ENCODE measurements at places on chromosomes 11 and 22.

DNA sequence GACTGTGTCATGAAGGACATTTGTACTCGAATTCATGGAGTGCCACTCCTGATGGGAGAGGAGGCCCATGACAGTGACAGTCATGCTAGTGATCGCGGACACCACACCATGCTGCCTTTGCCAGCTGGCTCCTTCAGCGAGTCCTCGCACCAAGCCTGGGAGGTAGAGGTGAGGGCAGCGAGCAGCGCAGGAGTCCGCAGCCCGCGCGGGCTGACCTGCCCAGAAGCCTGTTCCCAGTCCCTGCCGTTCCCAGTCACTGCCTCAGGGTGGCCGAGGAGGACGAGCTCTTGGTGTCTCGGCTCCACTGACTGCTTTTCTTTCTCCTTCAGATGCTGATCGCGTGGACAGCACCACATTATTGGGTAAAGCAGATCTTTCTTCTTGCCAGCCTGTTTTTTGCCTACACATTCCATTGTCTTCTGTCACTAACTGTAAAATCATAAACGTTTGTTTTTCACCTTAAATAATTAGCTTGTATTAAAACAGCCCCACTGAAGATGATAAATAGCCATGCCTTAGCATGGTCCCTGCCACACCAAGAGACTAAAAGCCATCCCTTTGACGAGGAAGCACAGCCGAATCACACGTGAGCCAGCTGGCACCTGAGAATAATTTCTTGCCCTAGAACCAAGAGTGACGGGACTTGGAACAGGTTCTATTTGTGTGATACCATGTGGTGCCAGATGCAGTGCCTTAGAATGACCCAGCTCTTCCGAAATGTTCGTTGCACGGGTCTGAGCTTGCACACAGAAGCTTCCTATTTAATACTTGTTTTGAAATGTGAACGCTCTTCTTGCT lies 25.5 kb downstream of the FAM118A start:
- no peak for DNase-seq

DNA sequence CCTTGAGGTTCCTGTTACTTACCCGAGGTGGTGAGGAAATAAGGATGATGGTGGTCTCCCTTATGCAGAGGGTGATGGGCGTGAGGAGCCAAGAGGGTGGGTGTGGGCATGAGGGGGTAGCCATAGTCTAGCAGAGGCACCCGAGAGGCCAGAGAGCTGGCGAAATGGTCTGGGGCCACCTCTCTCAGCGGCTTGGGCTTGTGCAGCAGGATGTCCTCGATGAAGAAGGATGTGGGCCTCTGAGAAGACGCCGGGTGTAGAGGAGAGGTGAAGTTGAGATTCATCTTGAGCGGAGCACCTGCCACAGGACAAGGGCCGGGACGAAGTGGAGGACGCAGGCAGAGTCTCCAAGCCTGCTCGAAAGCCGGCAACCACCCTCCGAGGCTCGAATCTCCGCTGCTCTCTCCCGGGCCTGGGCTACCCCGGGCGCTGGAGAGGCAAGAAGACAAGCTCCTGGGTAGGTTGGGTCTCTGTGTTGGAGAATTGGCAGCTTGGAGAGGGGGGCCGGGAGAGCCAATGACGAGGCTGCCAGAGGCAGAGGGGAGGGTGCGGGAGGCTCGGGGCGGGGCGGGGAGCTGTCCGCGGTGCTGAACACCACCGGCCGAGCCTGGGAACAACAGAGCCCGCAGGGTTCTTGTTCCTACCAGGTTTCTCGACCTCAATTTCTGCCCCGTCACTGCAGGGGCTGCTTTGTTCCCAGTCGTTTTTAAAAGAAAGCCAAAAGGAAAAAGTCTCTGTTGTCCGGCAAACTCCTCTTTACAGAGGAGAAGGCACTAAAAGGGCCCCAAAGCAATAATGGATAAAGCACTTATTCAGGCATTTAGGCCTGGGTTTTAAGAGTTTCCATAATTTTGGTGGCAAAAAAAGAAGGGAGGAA lies at the start of gene BSX:
Gene BSX, minus strand, starts transcription at position 447 of the 877 bp plus-strand sequence. Its CDS starts 163 bp downstream, at position 284.
- DNase-seq, result no peak

DNA sequence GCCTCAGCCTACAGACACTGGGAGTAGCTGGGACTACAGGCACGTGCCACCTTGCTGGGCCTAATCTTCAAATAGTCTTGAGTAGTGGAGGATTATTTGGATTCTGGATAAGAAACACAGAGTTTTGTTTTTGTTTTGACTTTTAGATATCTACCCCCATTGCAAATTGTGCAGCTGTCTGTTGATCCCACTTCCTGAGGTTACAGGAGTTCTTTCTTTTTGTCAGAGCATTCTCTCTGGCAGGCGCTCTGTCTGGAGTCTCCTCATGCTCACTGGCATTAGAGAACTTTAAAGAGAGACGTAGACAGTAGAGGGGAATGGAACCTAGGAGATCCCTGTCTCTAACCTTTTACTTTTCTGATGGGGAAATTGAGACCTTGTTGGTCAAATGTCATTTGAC lies 7.8 kb upstream of the ADAMTS8 start:
- DNase-seq, result no peak

- no peak for DNase-seq
Observed at GRCh38 chr11:57481915-57482781, 21.8 kb downstream of the RTN4RL2 start.

DNA sequence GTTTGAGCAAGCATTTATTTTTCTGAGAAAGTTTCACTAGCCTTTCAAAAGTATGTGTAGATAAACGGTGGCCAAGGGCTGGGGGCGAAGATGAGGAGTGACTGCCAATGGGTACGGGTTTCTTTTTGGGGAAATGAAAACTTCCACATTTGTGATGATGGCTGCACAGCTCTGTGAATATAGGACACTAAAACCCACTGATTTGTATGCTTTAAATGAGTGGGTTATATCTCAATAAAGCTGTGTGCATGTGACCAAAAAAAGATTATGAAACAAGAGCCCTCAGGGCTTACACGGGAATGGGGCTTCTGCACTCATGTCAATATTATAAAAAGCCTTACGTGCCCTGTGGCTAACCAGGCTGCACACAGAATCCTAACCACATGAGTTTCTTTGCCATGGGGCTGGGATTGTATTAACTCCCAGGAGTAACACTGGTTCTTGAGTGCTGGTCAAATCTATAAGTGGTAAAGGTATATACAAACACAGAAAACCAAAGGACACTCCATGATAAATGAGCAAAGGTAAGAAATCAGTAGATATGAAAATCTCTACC lies 31.3 kb downstream of the ABCC8 start:
- DNase-seq, result no peak

GRCh38 chr11:75759832-75760231 lies 8.7 kb upstream of the DGAT2 start:
- no peak for DNase-seq

- DNase-seq, result no peak
Observed at GRCh38 chr22:21766691-21767462, 31.3 kb upstream of the YPEL1 start.

GRCh38 chr11:117273550-117274289 lies 17.4 kb upstream of the BACE1-AS start:
- DNase-seq, result no peak

DNA sequence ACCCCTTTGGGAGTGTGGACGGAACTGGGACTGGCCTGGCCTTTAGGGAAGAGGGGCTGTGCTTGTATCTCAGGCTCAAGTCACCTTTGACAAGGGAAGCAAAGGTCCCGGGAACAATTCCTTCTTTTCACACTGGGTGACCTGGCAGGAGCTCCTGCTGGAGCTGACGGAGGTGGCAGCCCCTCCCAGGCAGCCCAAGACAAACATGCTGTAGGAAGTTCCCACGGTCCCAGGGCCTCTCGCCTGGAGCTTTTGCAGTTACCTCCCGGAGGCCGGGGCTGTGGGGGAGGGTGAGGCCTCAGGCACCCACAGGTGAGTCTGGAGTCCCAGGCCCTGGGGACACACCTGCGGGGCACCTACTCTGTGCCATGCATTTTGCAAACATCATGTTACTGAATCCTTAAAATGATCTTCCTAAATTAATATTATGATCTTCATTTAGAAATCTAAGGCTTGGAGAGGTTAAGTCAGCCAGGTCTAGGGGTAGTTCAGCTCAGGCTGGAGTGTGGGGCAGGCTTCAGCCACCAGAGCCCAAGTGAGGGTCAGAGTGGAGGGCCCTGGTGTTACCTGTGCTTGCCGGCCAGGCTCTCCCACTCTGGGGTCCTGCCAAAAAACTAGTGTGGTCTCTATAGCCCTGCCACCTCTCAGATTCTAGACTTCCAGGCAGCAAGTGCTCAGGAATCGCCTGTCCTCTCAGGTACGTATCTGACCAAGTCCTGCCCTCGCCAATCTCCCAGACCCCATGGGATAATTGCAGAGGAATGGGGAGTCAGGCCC lies 15.7 kb upstream of the MYEOV start:
- no peak for DNase-seq

DNA sequence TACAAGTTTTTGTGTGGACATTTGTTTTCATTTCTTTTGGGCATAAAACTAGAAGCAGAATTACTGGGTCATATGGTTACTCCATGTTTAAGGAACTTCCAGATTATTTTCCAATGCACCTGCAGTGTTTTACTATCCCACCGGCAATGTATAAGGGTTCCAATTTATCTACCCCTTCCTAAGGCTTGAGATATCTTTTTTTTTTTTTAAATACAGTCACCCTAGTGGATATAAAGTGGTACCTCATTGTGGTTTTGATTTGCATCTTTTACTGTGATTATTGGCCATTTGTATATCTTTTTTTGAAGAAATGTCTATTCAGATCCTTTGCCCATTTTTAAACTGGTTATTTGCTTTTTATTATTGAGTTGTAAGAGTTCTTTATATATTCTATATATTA lies 34.6 kb upstream of the UCP3 start:
- no peak for DNase-seq

GRCh38 chr11:19957294-19957943 lies 202.9 kb downstream of the DBX1 start:
- no peak for DNase-seq

DNA sequence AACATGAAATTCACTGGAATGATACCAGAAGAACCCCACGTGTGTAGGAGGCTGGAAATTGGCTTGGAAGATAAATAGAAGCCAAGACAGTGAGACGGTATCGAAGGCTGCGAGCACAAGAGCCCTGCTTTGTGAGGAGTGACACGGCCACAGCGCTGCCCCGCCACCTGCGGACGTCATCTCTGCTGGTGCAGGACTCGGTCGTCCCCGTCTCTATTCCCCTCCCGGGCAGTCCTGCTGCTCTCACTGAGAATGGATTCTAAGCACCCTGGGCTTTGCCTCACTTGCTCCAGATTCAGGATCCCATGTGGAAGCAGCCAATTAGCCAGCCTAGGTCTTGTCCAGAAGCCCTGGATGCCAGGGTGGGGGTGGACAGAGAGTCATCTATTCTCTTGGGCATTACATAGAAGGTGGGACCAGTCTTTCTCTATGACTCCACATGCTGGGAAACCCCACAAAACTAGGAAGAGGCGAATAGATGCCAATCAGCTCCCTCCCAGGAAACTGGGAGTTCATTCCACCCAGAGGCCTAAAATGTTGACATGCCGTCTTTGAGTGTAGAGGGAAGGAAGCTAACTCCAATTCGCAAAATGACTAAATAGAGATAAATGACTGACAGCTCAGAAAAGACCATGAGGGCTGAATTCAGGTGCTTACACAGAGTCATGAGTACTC lies 25.1 kb downstream of the APOL3 start:
- DNase-seq, result no peak

GRCh38 chr22:24419475-24419850 lies 7.9 kb upstream of the ADORA2A start:
- DNase-seq, result no peak

Measured in cortex of kidney (tissue), 1 donor.